ENCODE measurements at places on chromosomes 5 and 9.

GRCh38 chr9:74036549-74037231, 460.4 kb upstream of the RORB start:
- no peak for DNase-seq

DNA sequence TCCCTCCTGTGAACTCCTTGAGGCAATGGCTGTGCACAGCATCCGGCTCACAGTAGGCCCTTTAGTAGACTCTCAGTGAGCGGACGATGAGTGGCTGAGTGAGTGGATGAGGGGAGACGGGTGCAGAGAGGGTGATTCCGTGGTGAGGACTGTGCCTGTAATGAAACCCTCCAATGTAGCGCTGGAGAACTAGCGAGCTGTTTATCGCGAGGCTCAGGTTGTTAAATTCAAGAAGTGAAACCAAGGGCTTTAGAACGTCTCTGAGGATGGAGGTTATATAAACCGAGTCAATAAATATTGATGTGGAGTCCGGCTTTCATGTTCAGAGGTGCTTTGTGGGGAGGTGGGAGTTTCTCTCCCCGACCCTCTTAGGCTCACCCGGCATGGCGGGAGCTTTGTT, 53.2 kb downstream of the NSG2 start:
- no peak for DNase-seq

- no peak for DNase-seq
These were observed 13.6 kb upstream of the CEP72 start for GRCh38 chr5:598564-598890.

GRCh38 chr5:140875085-140876065, at the start of gene PCDHA12:
Gene PCDHA12, plus strand, starts transcription at chr5:140875308. Its CDS starts 165 bp downstream, at chr5:140875473.
- DNase-seq = no peak

DNA sequence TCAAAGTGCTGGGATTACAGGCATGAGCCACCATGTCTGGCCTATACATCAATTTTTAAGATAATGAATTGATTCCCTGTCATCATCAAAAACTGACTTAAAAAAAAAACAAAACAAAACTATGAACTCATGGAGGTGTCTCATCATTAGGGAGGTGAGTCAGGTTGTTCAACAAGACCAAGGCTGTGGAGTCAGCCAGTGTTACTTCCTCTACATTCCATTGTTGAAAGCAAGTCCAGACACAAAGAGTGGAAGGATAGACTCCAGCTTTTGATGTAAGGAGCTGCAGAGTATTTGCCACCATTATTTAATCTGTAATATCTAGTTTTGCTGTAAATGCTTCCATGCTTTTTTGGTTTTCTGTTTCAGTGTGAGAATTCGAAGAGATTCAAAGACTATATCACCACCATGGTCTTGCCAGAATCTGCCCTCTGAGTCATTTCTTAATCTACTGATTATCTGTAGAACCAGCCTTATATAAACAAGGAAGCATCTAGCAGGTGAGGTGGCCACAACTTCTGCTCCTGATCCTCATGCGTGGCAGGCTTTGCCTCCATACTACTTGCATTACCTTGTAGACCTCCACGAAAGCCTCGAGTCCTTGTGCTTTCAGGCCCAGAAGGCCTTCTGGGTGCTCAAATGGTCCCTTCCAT, 156.1 kb downstream of the FGF1 start:
- no peak for DNase-seq

DNA sequence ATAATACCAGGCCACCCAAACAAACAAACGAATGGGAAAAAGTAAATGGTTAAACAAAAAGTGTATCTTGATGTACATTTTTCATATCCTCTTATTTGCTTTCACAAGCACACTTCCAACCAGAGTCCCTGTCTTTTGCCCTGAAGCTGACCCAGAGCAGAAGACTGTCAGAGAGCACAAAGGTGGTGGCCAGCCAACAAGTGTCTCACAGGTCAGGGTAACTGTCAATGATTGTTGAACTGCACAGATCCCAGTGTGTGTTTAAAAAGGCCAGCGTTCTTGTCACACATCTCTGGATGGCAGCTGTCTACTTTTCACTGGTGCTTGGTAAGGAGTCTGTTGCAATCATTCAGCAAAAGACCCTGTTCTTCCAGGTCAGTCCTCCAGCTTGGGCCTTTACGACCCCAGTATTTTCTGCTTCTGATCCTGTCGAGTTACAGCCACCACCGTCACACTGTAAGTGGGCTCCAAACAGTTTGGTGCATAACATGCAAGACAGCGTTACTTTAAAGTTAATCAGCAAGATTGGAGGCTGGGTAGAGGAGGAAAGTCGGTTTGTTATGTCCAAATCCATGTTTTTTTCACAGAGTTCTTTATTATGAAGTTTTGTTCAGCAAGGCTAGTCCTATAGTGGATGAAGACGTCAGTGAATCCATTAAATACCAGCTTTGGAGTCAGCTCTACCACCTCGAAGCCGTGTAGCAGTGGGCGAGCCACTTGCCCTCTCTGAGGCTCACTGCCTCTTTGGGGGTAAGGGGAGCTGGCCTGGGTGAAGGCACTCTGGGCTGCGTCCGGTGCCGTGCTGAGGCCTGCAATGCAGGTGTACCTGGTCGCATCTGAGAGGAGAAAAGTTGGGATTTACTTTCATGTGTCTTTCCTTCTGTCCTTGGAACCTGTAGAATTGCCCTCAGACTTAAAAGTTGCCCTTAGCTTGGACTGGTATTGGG, 265.7 kb downstream of the AOPEP start:
- no peak for DNase-seq

DNA sequence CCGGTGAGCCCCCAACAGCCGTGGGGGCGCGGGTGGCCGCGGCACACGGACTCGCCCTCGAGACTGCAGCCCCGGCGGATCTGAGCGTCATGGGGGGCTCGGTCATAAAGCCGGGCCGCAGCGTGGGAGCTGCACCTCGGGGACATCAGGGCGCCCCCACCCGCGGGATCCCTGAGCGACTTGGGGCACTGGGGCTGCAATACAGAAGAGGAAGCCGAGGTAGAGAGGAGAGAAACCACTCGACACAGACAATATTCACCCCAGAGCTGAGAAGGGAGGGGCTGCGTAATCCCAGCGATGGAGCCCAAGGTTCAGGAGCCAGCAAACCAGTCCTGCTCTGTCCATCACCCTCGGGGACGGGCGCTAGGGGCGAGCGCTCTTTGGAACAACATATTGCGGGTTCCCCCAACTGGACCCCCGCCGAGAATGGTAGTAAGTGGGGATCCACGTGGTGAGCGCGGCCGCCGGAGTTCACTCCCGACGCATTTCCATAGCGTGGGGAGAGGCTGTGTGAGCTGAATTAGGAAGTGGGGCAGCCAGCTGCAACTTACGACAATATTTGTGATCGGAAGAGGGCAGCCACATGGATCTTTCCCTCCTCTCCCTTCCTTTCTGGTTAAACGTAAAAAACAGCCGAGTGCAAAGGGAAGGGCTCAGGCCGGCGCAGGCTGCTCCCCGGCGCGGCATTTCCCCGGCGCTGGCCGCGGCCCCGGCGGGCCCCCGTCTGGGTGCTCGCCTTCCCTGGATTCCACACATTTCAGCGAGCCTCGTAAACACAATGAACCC, 9.9 kb downstream of the PTCH1 start:
- DNase-seq = no peak

DNA sequence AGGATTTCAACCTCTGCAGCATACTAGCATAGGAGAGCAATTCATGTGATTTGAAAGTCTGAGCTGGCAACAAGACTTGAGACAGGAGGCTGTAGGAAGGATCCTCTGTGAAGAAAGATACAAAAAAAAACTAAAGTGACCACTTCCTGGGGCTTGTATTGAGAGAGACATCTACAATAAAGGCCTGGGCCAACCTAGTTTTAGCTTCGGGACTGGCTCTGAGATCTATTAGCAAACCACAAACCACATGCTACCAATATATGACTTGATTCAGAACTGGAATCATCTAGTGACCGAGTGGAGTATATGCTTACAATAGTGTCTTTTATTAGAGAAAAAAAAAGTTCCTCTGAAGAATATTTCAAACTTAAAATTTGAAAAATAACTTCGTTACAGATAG, 1448.9 kb upstream of the CDH6 start:
- no peak for DNase-seq

DNA sequence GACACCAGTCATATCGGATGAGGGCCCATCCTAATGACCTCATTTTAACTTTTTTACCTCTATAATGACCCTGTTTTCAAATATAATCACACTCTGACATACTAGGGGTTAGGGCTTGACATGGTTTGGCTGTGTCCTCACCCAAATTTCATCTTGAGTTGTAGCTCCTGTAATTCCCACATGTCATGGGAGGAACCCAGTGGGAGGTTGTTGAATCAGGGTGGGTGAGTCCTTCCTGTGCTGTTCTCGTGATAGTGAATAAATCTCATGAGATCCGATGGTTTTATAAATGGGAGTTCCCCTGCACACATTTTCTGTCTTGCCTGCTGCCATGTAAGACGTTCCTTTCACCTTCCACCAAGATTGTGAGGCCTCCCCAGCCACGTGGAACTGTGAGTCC, 71.8 kb downstream of the THBS4 start:
- DNase-seq = no peak

- DNase-seq = no peak
These were observed 398.3 kb downstream of the IRX2 start for GRCh38 chr5:2353211-2353610.

- DNase-seq = no peak
These were observed 601 bp downstream of the FBXO38 start for GRCh38 chr5:148384380-148384737.

DNA sequence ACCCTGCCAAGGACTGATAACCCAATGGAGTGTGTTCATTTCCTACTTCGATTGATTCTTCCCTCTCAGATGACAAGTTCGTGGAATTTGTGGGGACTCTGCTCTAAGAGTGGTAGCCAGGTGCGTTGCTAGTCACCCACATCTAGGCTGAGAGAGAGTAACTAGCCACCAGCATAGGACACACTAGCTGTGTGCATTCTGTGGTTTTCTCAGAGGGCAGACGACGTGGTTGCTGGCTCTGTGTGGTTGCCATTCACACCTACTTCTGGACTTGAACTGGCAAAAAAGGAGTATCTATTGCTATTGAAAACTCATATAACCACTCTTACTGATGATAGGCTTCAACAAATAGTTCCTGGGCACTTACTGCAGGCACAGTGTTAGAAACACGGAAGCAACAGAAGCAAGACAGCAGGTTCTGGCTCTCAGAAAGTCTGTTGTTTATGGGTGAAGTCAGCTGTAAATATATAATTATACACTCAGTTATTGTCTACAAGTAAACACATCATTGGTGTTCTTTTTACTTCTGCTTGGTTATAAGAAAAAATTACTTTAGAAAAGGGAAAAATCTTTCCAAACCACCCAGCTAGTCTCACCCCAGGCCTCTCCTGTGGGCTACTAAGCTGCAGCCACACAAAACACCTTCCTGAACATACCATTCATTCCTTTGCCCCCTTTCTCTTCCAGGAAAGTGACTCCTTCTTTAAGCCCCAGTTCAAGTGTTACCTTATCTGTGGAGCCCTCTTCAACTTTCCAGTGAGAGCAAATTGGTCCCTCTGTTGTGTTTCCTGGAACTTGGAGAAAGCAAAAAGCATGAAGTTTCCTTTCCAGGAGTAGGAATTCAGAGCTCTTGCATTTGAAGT, 151.1 kb upstream of the HAPLN1 start:
- DNase-seq = no peak

GRCh38 chr5:164204338-164204946, 699.0 kb downstream of the MAT2B start:
- no peak for DNase-seq

GRCh38 chr5:170311511-170312300, 14.1 kb upstream of the LCP2 start:
- no peak for DNase-seq

DNA sequence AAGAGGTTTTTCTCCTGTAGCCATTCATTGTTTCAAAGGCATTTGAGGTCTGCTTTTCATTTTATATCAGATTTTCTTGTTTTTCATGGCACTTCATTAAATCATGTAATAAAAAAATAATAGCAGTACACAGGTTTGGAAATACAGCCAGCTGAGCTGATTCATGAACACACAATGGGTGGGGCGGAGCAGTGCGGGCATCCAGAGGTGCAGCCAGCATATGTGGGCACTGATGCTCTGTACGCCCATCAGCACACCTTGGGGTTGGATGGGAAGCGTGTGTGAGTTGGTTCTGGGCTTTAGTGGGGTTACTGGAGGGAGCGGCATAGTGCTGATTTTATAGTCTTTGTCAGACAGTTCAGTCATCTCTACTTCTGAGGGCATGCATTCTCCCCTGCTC, 54.2 kb upstream of the IRX4 start:
- no peak for DNase-seq
